Suprapubic skin (tissue), 4 donors: ENCODE measurements at places on chromosomes 16 and 17. TPM values are rescaled to one million over a fixed set of nuclear protein-coding genes. Genes with fewer than 3 reads are reported as not detected.

DNA sequence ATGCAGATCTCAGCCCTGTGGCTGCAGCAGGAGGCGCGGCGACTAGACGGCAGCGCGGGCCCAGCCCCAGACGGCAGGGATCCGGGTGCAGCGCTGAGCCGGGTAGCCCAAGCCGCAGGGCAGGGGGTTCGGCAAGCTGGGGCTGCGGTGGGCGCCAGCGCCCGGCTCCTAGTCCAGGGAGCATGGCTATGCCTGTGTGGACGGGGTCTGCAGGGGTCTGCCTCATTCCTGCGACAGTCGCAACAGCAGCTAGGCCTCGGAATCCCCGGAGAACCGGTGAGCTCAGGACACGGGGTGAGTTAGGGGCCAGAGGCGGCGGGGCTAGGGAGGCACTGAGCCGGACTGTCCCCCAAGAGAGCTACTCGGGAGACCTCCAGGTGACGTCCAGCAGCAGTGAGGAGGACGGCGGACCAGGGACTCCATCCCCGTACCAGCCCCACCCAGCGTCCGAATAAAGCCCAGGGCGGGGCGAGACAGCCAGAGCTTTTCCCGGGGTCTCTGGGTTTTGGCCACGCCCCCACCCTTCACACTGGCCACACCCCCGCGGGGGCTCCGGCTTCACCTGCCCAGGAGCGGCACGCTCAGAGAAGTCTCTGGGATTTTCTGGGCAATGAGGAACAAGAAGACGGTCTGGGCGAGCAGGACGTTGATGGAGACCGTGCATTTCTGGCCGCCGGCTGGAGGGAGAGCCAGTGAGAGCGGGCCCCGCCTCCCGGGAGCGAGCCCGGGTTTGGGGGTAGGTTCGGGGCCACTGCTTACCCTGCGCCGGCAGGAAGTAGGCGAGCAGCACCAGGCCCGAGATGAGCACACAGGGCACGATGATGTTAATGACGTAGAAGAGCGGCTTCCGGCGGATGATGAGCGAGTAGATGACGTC lies 1.1 kb downstream of the C17orf107 start:
- DNase-seq: no peak
- H3K36me3 ChIP-seq: peaks cover 19% of the 10 kb centered on the region
- H3K27ac ChIP-seq: no peak overlapping the region

- no peaks in the 10 kb centered on the region for H3K27me3 ChIP-seq
- peaks cover 97% of the 10 kb centered on the region for H3K36me3 ChIP-seq
- H3K4me3 ChIP-seq: no peak overlapping the region
- peak; percentile 94 for DNase-seq
- peaks cover 3% of the 10 kb centered on the region for H3K4me1 ChIP-seq
Measured at GRCh38 chr17:76397687-76398522, 13.5 kb downstream of the SPHK1 start.

GRCh38 chr17:45009676-45010467 lies 41.6 kb downstream of the DCAKD start:
- H3K4me3 ChIP-seq: no peak overlapping the region
- H3K27ac ChIP-seq: no peak overlapping the region
- no peaks in the 10 kb centered on the region for H3K4me1 ChIP-seq
- no peaks in the 10 kb centered on the region for H3K36me3 ChIP-seq

The C16orf92 gene
- not detected for total RNA-seq

The NEK8 gene
- total RNA-seq: 1.9 TPM

The PDE6G gene
- 0.53 TPM for total RNA-seq
